ENCODE measurements at places on chromosomes 6 and 20.

- no peak for DNase-seq
Observed at GRCh38 chr6:108714101-108714765, 134.0 kb upstream of the ARMC2 start.

DNA sequence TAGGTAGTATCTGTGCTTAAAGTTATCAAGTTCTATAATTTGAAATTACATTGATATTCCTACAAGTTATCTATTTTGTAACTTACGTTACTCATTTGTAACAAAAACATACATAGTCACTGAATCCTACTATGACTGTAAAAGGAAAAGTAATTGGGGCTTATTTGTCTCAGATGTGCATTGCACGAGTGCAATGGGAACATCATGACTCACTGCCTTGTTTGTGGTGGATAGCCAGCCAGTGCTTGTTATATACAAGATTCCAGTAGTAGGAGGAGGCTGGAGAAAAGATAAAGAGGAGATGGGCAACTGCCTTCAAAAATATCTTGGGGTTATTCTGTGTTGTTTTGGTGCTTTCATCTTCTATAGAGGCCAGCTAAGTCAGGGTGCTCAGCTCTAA lies 164.1 kb downstream of the RNF144B start:
- no peak for DNase-seq

- DNase-seq, result no peak
Observed at GRCh38 chr20:19739351-19739750, 18.7 kb upstream of the RIN2 start.

DNA sequence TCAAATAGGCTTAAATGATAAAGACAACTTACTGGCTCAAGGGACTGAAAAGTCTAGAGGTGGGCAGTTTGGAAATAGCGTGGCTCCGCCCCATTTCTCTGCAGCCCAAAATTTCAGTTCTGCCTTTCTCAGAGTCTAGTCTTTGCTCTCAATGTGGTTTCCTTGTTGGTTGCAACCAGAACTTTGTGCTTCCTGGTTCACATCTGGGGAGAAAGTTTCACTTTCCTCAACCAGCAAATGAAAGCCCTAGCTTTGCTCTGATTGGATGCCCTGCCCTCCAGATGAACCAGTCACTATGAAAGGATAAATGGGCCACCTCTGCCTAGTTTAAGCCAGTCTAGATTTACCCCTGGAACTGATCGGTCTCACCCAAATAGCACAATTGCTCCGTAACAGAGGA lies 14.9 kb downstream of the SYCP2L start:
- DNase-seq, result no peak

DNA sequence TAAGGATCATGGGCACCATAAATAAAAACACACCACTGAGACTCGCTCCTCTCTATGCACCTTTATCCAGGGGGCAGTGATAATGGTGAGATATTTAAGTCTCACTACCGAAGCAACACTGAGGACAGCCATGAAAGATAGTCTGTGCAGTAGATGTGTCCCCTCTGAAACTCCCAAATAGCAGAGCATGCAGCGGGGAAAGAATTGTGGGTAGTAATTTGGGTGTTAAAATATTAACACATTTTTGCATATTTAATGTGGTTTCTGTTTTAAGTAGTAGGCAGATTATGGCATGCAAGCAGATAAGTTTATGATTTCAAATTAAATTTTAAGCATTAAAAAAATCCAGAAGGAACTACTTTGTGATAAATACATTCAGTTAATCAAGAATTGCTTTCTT lies 82.7 kb downstream of the CTNNBL1 start:
- DNase-seq, result no peak

GRCh38 chr6:143141442-143141841 lies 80.8 kb downstream of the AIG1 start:
- DNase-seq, result no peak

DNA sequence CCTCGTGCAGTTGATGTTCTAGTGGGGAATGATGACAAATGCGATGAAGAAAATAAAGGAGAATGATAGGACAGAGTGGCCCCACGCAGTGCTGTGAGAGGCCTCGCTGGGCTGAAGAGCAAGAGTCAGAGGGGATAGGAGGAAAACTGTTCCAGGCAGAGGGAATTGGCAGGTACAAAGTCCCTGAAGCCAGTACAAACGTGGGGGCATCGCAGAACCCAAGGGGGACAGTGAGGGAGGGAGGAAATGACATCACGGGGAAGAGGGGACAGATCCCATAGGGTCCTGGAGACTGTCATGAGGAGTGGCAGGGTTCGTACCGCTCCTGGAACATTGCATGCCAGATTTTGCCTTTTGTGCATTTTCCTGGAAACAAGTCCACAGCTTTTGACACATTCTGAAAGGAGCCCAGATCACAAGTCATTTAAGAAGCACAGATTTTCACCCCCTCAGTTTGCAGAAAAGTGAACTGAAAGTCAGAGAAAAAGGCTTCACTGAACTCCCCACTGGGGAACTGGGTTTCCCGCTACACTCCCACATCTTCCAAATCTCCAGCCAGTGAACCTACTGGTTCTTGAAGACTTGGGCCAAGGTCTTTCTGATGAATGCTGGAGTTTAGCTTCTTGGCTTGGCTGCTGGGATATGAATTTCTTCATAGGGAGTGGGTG lies 77.0 kb downstream of the SULF2 start:
- DNase-seq, result no peak

- DNase-seq, result no peak
Observed at GRCh38 chr6:49913636-49914375, 47.5 kb upstream of the CRISP1 start.

GRCh38 chr6:92124200-92124651 lies 1295.1 kb downstream of the EPHA7 start:
- no peak for DNase-seq

- DNase-seq, result no peak
Observed at GRCh38 chr20:24309596-24309995, 159.8 kb upstream of the SYNDIG1 start.

DNA sequence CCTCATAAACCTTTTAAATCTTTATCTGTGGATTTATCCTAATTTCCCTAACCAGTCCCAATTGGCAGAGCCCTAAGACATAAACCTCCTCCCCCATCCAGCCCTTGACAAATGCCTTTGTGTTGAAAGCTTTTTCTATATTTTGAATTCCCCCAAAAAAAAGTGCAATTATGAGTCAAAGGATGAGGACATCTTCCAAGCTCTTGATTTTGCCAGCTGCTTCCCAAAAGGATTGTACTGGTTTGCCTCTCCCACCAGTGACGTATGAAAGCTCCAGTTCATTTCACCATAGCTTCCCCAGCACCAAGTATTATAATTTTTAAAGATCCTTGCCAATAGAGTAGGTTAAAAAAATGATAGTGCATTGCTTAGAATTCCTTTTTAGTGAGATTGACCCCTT lies 38.9 kb downstream of the SIRPA start:
- no peak for DNase-seq

GRCh38 chr6:109059153-109059552 lies 35.5 kb downstream of the SESN1 start:
- DNase-seq, result no peak

GRCh38 chr20:37200926-37201826 lies 21.8 kb upstream of the MROH8 start:
- no peak for DNase-seq

- no peak for DNase-seq
Observed at GRCh38 chr20:11101243-11101642, 427.4 kb upstream of the JAG1 start.

DNA sequence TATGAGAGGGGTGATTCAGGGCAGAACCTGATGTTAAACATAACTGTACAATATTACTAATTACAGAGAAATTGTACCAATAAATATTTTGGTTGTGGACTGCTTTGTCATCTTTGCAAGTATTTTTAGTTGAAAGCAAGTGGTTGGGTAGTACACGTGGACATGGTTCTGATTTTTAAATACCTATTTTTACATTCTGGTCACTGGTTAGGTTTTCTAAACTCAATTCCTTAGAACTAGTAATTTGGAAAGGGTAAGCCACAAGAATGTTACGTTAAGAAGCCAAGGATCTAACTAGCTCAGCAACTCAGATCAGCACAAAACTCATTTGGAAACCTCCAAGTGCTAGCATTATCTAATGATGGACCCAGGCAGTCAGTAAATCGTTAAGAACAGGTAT lies 2.7 kb downstream of the EPB41L2 start:
- DNase-seq, result no peak

- no peak for DNase-seq
Observed at GRCh38 chr6:110589865-110590513, 113.6 kb upstream of the SLC22A16 start.

GRCh38 chr20:21302664-21303060 lies 469 bp upstream of the XRN2 start:
- DNase-seq, result no peak

DNA sequence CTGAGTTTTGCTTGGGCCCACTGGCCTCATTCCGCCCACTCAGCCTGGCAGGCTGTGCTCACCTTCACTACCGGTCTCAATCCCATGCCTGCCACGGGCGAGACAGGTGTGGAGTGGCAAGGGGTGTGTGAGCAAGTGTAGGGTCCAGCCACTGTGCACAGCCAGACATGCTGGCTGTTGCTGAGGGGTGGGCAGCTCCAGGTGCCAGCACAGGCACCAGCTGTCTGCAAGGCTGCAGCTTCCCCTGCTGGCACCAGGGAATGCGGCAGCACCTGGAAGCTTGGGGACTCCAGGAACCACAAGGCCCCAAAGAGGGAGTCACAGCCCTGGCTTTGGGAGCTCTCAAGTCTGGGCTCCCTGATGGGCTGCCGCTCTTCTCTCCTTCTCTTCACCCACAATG lies 372.7 kb downstream of the CBLN4 start:
- DNase-seq, result no peak

GRCh38 chr6:32816746-32817204 lies at the start of gene HLA-DOB:
HLA-DOB (minus strand) TSS chr6:32817002; CDS start chr6:32816951, 51 bp downstream.
- DNase-seq, result no peak

GRCh38 chr20:44664131-44664530 lies 12.6 kb upstream of the ADA start:
- DNase-seq, result no peak

- DNase-seq, result no peak
Observed at GRCh38 chr6:130756824-130757223, 70.4 kb upstream of the SMLR1 start.

GRCh38 chr20:54596651-54597050 lies 121.3 kb downstream of the DOK5 start:
- no peak for DNase-seq

DNA sequence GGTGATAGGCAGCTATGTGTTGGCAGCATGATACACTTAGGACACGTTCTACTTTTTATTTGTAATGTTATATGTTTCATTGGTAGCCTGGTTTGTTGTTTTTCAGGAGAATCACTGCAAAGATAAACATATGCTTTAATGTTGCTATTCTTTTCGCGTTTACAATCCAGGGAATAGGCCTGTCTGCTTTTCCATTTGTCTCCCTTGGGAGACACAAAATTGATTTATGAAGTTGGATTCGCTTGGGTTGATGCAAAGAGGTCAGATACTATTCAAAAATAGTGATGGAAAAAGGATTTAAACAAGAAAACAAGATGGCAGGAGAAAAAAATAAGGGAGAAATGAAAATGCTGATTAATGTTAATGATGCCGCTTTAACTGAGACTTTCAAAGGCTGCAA lies 179.5 kb upstream of the SOX4 start:
- DNase-seq, result no peak

- no peak for DNase-seq
Observed at GRCh38 chr20:62236200-62236599, 2.1 kb upstream of the OSBPL2 start.

DNA sequence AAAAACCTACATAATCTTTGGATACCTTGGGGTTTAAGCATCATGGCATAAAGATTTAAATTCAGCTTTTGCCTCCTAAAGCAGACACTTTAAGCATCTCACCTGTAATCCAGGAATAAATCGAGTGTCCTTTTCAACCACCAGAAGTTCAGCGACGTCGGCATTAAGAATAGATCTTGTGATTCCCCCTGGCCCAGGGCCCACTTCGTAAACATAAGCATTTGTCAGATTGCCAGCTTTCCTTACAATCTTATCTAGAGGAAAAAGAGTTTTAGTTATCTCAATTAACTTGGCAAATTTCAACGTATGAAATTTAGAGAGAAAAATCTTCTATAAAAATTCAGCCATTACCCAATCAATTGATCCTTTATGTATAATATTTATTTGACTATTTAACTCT lies 3.2 kb downstream of the TFB1M start:
- DNase-seq, result no peak

- no peak for DNase-seq
Observed at GRCh38 chr6:31162463-31163165, 4.2 kb downstream of the TCF19 start.

DNA sequence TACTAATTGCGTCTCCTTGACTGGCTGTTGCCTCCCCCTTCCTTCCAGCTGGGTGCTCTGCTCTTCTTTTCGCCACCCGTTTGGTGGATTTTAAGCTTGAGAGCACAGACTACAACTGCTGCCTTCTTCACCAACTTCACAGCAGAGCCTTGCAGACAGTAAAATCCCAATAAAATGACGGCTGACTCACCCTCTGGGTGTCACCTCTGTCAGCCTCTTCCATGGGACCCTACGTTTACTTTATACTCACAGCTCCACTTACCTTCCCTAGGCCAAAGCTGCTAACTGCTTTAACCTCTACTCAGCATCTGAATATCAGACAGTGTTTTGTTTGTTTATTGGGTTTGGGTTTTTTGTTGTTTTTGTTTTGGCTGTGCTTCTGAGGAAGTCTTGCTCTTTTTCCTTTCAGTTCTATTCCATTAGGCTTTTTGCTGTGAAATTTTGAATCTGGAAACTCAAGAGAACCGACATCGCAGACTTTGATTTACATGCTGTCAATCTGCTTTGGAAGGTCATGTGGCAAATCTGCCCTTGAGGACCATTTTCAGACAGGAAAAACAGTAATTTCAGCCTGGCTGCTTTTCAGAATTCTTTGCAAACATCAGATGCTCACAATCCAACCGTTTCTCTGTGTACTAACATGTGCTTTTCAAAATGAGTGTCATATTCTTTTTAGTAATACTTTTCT lies 2.4 kb downstream of the AGPAT4 start:
- no peak for DNase-seq

DNA sequence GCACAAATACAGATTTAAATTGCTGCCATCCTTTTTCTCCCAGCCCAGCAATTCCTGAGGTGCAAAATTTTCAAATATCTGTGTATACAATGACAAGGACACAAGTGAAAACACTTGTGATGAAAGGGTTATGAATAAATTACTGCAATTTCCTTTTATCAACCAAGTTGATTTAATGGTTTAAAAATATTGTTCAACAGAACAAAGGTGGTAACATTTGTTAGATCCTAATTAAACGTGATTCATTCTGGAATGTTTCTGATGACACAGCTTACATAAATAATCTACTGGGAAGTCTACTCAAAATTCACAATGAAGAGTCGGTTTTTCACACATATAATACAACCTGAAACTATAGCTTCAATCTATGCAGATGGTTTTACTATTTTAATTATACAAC lies 17.1 kb downstream of the B4GALT5 start:
- no peak for DNase-seq

DNA sequence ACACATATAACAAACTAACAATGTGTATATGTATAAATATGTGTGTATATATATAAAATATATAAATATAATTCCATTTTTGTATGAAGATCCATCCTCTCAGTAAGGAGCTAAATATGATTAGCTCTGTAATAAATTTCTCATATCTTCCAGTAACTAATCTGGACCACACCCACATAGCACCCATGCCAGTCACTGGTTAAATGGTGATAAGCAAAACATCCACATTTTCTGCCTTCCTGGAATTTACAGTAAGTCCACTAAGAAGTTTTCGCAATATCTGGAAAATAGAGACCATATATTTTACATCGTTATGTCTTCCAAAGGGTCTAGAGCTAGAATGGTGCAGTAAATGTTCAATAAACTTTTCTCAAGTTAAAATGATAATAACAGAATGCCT lies 151.5 kb upstream of the STMND1 start:
- DNase-seq, result no peak

Measured in T-helper 9 cell (primary cell).